Osteocyte (in vitro differentiated cells): ENCODE measurements at places on chromosomes 2 and 18. TPM values are rescaled to one million over a fixed set of nuclear protein-coding genes. Genes with fewer than 3 reads are reported as not detected.

DNA sequence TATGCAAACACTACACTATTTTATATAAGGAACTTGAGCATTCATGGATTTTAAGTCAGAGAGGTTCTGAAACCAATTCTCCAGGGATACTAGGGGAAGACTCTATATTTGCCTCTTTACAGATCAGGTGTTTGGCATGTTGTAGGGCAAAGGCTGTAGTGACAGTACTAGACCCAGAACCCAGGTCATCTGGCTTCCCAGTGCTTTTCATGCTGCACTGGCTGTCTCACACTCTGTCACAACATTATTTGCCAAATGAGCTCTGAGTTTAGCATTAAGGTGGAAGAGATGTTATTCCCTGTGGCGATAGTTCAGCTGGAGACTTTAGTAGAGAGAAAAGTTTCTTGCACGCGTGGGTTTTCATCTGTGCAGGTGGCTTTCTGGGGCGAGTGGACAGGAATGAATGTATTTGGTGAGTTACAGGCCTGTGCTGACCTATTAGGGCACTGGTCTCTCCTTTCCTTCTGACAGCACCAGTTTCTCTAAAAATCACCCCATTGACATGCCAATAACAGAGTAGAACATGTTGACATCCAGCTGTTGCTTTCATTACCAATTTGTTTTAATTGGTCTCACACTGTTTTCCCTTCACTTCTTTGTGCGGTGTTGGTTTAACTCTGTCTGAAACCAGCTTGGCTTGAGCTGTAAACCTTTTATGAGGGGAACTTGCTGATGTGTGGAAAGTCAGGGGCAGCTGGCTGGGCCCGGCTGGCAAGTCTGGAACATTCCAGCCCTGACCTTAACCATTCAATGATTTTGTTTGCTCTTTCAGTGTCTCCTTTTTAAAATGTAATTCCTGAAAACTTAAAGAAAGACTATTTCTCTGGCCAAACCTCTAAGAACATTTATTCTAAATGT, 643.0 kb upstream of the FAM98A start:
- DNase-seq: no peak

DNA sequence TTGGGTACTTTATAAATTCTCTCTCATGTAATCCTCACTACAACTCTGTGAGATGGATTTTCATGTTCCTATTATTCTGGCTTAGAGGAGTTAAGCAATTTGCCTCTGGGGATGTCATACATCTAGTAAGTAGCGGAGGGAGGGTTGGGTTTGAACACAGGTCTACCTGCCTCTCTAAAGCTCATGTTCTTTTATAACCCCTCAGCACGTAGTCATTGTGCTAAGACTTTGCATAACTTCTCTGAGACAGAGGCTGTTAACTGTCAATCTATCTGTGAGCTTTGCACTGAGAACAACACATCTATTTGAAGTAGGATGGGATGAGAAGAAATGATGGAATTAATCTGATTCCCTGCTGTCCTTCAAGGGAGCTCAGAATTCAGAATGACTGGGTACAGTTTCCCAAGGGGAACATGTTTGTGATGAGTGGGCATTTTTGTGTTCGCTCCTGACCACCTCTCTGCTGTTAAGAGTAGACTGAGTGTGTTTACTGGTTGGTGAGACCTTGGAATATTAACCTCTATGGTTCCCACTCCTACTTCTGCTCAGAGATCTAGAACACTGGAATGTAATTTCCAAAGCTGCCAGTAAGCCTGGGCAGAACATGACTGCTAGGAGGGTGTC, 320.7 kb downstream of the SLC8A1 start:
- no peak for DNase-seq

- DNase-seq: no peak
These were observed 36.9 kb downstream of the RAPH1 start for GRCh38 chr2:203498161-203498560.

The RPL37A gene
- 2,580 and 2,608 TPM in 2 replicates for total RNA-seq

The GPR75 gene
- 1.1 and 1.2 TPM in 2 replicates for total RNA-seq

The IL1R1 gene
- total RNA-seq: 56.3 and 59.8 TPM in 2 replicates

The IGFBP5 gene
- 1,145 and 1,383 TPM in 2 replicates for total RNA-seq
